Stimulated activated CD8-positive, alpha-beta memory T cell treated with anti-CD3 and anti-CD28 coated beads, Interleukin-2, amount 100 ng/mL, for 1 hour (primary cell): ENCODE measurements at places on chromosomes 1 and 21.

DNA sequence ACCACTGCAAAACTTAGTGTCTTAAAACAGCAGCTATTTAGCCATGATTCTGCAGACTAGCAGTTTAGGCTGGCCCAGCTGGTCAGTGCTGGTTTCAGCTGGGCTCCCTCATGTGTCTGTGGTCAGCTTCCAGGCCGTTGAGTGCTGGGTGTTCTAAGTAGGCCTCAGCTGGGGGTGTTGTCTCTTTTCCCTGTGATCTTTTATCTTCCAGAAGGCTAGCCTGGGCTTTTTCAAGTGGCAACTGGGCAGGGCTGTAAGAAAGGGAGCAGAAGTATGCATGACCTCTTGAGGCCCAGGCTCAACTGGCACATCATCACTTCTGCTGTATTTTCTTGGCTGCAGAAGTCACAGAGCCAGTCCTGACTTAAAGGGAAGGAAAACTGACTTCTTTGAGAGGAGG lies 136.1 kb downstream of the KIF26B start:
- no peak for DNase-seq

DNA sequence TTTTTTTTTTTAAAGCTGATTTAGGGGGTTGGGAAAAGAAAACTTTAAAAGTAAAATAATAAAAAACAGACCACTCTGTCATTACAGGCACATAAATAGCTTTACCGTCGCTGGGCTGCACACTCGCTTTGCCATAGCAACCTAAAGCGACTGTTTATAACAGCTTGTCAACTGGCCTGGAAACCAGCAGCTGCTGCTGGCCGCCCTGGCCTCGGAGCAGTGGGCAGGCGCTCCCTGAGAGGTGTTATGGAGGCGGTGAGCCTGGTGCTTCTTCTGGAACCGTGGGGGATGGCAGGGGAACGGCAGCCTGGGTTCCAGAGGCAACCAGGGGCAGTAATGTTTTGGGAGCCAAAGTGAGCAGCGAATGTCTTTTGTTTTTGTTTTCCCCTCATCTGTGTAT lies 45.7 kb downstream of the ATP2B4 start:
- DNase-seq: no peak

DNA sequence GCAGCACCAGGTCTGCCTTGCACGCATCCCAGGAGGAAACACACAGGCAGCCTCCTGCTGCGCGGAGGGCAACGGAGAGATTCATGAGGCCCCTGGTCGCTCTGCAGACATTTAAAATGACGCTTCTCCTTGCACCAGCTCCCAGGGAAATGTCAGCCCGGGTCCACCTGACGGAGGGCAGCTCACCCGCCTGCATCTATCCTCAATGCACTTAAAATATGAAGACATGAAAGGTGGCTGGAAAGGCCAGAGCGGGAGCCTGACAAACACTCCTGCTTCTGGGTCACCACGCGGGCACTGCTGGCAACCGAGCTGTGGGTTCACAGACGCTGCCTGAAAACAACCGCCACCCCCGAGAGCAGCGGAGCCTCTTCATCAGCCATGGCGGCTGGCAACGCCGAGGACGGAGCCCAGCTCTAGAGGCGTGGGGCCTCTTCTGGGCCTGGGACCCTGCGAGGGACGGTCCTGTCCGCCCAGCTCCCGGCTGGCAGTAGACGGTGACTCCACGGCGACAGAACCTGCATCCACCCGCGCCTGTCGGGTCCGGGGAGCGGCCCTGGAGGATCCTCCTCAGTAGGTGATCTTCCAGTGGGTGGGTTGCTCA lies 22.7 kb downstream of the POFUT2 start:
- no peak for DNase-seq

DNA sequence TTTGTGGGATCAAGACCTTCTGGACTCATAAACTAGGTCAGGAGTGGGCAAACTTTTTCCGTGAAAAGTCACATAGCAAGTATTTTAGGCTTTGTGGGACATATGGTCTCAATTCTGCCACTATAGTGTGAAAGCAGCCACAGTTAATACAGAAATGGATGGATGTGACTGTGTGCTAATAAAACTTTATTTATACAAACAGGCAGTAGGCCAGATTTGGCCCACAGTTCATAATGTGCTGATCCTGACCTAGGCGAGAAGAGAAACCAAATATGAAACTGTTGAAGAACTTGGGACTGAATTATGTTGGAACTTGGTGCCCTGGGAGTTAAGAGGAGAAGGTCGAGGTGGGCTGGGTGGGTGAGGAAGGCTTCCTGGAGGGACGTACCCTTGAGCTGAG lies 17.1 kb downstream of the PADI3 start:
- no peak for DNase-seq

- no peak for DNase-seq
These were observed 10.3 kb downstream of the TINAGL1 start for GRCh38 chr1:31586376-31587327.

DNA sequence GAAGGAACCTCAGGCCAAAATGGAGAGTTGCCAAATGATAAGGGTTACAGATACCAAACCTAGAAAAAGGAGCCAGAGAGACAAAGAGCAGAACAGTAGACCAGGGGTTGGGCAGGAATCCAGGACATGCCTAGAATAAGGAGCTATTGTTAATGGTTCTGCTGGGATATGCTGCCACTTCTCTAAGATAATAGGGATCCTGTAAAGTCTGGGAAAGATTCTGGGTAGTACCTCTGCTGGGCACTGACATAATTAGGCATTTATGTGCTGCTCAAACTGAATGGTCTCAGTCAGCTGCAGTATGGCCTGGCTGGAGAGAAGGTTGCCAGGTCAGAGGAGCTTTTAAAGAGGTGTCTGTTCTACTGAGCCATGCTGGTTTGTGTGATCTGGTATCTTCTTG lies 19.9 kb upstream of the NRIP1 start:
- no peak for DNase-seq

DNA sequence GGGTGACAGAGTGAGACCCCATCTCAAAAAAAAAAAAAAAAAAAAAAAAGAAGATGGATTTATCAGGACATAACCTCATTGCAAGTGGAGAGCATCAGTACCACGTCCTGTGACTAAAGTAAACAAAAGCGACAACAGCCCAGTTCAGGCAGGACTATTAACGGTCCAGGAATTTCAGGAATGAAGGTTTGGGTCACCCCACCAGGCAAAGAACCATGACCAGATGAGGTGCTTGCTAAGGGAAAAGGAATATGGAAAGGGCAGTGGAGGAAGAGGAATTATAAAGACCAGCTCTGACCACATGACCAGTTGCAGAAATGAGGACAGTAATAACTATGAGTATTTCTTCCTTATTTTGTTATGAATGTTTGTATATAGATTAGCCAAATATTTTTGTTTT lies 35.4 kb upstream of the EIF4G3 start:
- no peak for DNase-seq

DNA sequence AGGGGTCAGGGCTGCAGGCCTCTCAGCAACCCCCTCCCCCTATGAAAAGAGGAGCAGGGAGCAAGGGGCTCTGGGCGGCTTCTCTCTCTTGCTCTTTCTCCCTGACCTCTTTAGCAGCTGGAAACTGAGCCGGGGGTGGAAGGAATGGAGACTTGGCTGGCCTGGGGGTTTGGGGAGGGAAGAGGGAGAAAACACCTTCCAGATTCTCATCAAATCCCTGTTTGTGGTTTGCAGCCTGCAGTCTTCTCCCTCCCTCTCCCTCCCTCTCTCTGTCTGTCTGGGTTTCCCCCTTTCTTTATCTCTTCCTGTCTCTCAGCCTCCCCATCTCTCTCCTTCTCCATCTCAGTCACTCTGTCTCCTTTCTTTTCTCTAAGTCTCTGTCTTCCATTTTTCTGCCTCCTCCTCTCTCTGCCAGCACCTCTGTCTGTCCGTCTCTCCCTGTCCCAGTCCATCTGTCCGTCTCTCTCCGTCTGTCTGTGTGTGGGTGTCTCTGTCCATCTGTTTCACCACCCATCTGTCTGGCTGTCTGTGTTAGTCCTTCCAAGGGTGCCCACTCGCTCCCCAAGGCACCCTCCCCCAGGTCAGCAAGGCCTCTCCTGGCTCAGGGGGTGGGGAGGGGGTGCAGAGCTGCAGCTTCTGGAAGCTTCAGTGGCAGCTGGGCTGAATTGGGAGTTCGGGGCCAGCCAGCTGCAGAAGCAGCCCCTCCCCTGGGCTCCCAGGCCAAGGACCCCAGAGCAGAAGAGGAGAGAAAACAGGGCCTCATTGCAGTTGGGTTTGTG lies 6.2 kb downstream of the AHDC1 start:
- no peak for DNase-seq

DNA sequence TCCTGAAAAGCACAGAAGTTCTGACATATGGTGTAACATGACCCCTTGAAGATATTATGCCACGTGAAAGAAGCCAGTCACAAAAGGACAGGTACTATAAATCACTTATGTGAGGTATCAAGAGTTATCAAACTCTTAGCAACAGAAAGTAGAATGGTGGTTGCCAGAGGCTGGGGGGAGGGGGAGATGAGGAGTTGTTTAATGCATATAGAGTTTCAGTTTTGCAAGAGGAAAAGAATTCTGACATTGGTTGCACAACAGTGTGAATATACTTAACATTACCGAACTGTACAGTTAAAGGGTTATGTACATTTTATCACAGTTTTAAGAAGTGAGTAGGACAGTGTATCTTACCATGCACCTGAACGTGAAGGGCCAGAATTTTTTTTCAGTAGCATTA lies 80.0 kb downstream of the USP25 start:
- DNase-seq: no peak
